ENCODE measurements at places on chromosomes 5 and 9.

DNA sequence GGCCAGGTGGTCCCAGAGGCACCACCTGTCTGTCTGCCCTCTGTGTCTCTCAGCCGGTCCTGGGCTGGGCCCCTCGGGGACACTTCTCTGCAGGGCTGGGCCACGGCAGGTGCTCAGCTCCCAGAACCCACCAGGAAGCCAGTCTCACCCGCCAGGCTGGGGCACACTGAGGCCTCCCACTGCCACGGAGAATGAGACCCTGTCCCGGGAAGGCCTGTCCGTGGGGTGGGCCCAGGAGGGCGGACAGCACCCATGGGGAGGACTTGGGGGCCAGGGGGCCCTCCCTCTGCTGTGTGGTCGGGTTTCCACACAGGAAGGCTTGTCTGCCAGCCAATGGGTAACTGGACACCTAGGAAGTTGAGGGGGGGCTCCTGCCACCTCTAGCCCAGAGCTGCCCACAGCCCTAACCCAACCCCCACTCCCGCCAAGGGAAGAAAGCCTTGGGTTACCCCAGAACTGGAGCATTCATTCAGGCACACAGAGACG lies 4.1 kb upstream of the TUBB4B start:
- no peak for DNase-seq

- DNase-seq = no peak
Measured at GRCh38 chr5:139413963-139414362, 10.1 kb upstream of the SPATA24 start.

GRCh38 chr5:72681781-72682180 lies 134.7 kb upstream of the TNPO1 start:
- no peak for DNase-seq

DNA sequence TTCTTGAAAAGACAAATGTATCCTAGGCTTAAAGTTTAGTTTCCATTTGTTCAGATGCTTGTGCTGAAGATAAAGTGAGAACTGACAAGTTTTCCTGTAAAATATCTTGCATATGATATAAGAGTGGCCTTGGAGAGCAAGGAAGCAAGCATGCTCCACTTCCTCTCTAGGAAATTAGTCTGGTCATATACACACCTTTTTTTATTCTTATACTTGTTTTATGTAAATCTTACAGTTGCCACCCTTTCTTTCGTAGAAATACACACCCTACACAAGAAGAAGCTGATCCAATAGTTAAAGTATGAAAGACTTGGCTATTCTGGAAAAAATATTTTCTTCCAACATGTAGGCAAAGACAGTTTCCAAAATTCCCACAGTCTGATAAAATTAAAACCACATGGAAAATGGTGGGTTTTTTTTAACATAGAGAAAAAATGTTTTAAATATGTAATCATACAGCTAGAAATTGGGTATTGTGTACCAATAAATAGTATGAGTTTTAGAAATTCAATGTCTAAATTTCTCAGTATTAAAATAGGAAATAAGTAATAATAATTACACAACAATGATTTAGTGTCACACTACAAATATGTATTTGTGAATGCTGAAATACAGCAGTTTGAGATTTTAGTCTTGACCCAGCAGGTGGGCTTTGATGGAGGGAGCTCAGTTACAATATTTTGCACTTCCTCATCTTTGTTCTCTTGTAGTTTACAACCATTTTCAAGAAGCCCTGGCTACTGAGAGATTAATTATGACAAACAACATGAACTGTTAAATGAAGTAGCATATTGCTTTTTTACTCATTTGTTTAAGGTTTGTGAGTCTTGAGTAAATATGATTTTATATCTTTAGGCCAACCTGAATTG lies 185.7 kb upstream of the GNA14 start:
- no peak for DNase-seq

DNA sequence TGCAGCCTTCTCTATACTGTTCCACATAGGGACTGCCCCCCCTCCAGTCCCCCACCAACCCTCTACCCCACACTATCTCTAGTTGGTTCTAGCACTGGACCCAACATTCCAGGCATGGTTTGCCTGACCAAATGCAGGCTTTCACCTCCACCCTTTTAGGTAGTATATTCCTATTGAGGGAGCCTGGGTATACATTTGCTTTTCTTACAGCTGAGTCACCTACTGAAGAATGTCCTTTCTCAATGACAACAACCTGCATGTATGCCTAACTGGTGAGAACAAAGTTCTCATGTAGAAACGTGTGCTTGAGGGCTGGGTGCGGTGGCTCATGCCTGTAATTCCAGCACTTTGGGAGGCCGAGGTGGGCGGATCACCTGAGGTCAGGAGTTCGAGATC lies 8.2 kb downstream of the TNIP1 start:
- DNase-seq = no peak

GRCh38 chr9:77523891-77524290 lies 124.2 kb downstream of the GNA14 start:
- DNase-seq = no peak

DNA sequence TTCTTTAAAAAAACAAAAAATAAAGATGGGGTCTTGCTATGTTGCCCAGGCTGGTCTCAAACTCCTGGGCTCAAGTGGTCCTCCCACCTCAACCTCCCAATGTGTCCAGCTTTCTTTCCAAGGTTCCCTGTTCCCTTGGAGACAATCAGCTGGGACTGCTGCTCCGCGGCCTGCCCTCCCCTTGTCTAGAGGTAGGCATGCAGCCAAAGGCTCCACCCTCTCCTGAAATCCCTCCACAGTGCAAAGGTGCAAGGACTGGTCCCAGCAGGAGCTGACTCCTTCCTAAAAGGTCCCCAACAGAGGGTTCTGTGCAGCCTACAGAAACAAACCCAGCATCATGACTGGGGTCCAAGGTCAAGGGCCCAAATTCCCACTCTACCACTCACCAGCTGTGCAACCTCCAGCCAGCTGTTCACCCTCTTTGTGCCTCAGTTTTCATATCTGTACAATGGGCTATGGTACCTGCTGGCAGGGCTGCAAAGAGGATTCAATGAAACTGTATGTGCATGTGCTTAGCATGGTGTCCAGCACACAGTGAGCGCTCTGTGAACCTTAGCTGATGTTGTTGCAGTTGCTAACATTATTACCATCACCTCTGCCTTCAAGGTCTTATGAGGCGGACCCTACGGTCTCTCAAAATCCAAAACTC lies 47.5 kb downstream of the BARX1 start:
- DNase-seq = no peak

- no peak for DNase-seq
Measured at GRCh38 chr5:34452170-34452828, 203.8 kb upstream of the RAI14 start.

DNA sequence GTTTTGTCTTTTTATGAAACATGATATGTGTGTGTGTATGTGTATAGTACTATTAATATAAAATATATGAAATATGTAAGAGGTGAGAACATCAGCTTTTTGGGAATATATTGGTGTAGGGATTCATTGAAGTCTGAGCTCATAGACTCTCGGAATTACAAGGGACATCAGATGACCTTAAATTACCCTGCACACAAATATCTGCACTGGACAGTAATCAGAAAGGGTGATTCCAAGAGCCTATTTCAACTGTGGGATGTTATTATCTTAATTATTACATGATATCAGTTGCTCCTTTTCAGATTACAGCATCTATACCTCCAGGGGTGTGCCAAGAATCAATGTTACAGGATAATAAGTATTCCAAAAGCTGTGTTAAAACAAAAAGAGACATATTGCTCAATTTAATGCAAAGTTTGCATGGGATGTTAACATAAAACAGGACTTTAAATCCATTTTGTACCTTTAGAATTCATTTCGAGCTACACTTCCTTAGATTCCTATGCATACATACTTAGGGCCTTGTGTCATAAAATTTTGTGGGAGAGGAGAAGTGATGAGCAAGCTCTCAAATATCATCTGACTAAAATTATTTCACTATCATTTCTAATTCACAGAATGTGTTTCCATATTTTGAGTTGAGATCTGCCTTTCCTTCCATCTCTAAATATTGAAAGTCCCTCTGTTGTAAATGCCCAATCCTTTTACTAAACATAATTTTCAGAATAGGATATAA lies 365.2 kb downstream of the BRINP1 start:
- DNase-seq = no peak

GRCh38 chr5:11906497-11906896 lies 2.3 kb upstream of the CTNND2 start:
- no peak for DNase-seq

Data from stimulated activated CD8-positive, alpha-beta memory T cell treated with anti-CD3 and anti-CD28 coated beads, Interleukin-2, amount 100 ng/mL, for 1 hour (primary cell).